ENCODE measurements at places on chromosomes 11 and 22.

GRCh38 chr11:78715639-78716311 lies 141.1 kb upstream of the NARS2 start:
- DNase-seq = peak; percentile 74

DNA sequence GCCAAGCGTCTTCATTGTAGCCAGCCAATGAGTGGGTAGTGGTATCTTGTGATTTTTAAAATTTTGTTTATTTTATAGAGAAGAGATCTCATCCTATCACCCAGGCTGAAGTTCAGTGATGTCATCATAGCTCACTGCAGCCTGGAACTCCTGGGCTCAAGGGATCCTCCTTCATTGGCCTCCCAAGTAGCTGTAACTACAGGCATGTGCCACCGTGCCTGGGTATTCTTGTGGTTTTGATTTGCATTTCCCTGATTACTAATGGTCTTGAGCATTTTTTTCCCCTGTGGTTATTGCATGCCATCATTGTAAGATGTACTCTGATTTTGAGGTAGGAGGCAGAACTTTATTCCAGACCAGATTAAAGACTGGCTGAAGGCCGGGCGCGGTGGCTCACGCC lies 2.4 kb upstream of the DENND6B start:
- DNase-seq = no peak

- no peak for DNase-seq
Measured at GRCh38 chr11:12671370-12671769, 2.9 kb upstream of the TEAD1 start.

GRCh38 chr11:1150769-1151365 lies 6.9 kb upstream of the MUC5AC start:
- peak; percentile 65 for DNase-seq

GRCh38 chr22:50086526-50086925 lies 1.3 kb upstream of the MLC1 start:
- peak; percentile 47 for DNase-seq

GRCh38 chr11:59800390-59801025 lies 10.1 kb downstream of the MRPL16 start:
- DNase-seq = no peak

- no peak for DNase-seq
Measured at GRCh38 chr22:49525801-49526535, 301.7 kb downstream of the BRD1 start.

All from choroid plexus epithelial cell (primary cell).